Urinary bladder (tissue), 4 donors: ENCODE measurements at places on chromosomes 5 and 9. TPM values are rescaled to one million over a fixed set of nuclear protein-coding genes. Genes with fewer than 3 reads are reported as not detected.

The SELENOP gene
- total RNA-seq, result 433 TPM

DNA sequence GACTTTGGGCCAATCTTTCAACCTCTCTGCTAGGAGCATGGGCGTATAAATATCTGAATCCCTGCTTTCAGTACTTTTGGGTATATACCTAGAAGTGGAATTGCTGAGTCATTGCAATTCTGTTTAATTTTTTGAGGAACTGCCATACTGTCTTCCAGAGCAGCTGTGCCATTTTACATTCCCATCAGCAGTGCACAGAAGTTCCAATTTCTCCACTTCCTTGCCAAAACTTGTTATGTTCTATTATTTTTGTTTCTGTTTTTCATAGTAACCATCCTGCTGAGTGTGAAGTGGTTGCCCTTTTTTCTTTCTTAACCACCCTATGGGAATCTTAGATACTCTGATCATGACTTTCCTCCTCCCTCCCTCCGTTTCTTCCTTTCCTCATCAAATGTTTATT is 11.1 kb upstream of the CCIN start:
- DNase-seq, result no peak

DNA sequence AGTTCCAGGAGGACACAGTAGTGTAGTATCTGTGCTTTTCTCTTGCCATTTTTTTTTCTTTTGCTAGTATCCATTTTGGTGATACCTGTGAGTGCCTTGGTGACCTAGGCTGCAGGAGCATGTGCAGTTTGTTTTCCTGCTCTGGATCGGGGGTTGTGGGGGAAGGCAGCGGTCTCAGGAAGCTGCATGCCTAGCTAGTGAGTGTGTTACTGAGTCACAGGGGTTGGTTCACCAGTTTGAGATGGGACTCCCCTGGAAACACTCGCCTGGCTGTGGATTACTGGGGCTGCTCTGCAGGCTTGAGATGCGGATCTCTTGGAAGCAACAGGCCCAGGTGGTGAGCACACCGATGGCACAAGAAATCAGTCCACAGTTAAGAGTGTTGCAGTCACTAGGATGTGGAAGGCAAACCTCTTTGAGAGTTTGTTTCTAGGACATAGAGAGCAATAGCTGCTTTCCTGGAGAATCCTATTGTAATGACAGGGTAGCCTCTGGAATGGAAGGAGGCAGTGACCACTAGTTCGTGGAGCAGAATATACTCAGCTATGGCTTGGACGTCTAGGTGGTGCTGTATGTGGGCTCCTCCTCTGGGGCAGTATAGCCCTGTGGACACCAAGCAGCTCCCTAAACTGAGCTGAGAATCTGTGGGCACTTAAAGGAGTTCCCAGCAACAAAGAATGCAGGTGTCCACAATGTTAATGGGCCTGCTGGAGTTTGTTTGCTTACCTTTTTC is 20.0 kb upstream of the SPATA31E1 start:
- DNase-seq, result no peak

The SH2D3C gene
- 11.6 TPM for total RNA-seq

The GARIN3 gene
- total RNA-seq, result not detected

DNA sequence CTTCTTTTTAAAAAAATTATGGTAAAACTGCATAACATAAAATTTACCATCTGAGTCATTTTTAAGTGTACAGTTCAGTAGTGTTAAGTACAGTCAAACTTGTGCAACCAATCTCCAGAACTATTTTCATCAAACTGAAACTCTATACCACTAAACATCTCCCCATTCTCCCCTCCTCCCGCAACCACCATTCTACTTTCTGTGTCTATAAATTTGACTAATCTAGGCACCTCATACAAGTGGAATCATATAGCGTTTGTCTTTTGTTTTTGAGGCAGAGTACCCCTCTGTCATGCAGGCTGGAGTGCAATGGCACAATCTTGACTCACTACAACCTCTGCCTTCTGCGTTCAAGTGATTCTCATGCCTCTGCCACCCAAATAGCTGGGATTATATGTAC is 24.0 kb upstream of the EBF1 start:
- no peak for DNase-seq

The BTNL9 gene
- total RNA-seq, result 7.0 TPM

The TRIM36 gene
- total RNA-seq, result 1.8 TPM

- no peak for DNase-seq
These were observed 36.6 kb downstream of the COL5A1 start for GRCh38 chr9:134678206-134678605.

The IL13 gene
- not detected for total RNA-seq

DNA sequence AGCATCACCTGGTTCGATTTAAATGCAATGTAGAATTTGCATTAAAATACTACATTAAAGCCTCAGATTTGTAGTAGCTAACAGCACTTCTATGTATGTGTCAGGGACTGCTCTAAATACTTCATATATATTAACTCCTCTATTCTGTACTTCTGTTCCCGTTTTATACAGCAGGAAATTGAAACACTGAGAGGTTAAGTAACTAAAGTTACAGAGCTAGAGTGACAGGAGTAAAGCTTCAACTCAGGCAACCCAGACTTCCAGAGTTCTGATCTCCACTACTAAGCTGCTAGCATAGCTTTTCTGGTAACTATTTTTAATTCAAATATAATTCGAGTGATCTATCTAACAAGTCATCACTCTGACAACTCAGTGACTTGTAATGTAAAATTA is 619 bp upstream of the APC start:
- DNase-seq, result no peak

DNA sequence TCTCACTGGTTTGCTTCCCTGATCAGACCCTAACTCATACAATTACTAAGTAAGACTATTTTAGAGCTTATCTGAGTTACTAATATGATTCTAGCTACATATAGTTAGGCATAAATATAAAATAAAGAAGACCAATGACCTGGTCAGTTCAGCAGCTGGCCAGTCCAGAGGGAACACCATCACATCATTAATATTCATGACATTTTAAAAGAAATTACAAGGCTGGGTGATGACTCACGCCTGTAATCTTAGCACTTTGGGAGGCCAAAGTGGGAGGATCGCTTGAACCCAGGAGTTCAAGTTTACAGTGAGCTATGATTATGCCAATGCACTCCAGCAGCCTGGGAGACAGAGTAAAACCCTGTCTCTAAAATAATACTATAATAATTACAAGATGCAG is 37.0 kb upstream of the CDC42SE2 start:
- DNase-seq, result no peak

DNA sequence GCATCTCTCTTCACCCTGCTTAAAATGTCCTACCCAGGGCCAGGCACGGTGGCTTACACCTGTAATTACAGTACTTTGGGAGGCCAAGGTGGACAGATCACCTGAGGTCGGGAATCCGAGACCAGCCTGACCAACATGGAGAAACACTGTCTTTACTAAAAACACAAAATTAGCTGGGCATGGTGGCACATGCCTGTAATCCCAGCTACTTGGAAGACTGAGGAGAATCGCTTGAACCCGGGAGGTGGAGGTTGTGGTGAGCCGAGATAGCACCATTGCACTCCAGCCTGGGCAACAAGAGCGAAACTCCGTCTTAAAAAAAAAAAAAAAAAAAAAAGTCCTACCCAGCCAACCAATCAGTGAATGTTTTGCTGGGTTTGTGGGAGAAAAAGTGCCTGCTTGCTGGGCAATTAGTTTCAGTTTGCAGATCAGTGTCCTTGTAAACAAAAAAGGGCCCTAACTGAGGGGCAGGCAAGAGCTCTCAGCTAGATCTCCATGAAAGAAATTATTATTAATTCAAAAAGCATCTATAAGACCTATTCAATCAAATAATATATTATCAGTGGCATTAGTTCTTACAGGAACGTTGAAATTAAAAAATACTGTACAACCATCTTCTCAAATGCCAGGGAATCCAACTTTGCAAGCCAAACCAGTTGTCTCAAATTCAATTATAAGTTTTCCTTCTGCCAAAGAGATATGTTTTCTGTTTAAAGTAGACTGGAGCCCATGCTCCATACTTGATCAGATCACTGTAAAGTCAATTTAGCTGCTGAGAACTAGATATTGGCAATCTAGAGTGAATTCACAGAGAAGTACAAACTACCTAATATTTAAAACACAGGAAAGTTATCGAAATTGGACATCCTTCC is 3.9 kb downstream of the MEGF9 start:
- DNase-seq, result no peak

- DNase-seq, result no peak
These were observed 127.4 kb downstream of the HCN1 start for GRCh38 chr5:45568813-45569212.

DNA sequence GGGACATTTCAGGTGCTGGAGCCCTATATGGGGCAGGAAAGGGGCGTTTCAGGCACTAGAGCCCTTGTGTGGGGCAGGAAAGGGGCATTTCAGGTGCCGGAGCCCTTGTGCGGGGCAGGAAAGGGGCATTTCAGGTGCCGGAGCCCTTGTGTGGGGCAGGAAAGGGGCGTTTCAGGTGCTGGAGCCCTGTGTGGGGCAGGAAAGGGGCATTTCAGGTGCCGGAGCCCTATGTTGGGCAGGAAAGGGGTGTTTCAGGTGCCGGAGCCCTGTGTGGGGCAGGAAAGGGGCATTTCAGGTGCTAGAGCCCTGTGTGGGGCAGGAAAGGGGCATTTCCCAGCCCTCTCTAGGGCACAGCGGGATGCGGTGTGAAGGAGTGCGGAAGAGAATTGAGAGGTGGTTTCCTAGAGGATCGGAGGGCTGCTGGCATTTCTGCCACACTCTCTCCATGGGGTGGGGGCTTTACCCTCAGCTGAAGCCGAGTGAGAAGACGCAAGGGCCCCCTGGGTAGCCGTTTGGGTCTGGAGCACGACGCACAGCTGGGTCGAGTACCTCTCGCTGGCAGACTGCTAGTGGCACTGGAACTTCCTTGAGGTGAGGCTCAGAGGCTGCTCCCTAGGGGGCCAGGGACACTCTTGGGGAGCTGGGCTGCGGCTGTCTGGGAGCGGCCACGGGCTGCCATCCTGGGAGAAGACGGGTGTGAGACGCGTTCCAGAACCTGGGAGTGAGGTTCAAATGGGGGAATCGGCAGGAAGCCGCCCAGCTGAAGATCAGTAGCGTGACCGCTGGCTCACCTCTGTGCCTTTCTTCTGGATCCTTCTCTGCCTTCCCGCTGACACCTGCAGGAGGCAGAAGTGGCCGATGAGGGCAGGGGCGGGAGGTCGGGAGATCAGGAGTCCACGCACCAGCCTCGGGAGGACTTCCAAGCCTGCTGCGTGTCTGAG is 122.6 kb upstream of the IRX4 start:
- no peak for DNase-seq

DNA sequence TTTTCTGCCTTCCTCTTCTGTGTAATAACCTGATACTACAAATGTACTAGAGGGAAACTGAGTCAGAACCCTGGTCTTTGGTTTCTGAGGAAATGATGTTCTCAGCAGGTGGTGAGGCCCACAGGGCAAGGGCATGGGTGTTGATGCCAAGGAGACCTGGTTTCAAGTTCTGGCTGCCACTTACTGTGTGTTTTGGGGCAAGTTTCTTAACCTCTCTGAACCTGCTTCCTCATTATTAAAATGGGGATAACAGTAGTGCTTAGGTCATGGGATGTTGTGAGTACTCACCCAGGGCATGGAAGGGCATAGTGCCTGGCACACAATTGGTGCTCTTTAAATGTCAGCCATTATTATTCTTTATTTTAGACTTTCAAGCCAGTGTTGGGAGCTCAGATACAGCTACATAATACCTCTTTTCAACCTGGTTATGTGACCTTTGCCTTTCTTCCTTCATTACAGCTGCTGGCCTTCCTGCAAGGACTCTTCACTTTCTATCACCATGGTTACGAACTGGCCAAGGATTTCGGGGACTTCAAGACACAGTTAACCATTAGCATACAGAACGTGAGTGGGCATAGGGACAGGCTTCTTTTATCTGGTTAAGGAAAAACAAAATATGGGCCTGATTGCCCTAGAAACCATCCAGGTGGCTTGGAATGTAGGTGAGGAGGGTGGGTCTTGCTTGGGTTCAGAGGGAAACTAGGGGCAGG is 131.5 kb downstream of the ARHGAP26 start:
- DNase-seq, result no peak

GRCh38 chr5:74179179-74179578 is 461.3 kb downstream of the ENC1 start:
- DNase-seq, result no peak

The CDX1 gene
- 0.21 TPM for total RNA-seq

- DNase-seq, result peak; percentile 55
These were observed 161.1 kb downstream of the MAST4 start for GRCh38 chr5:66757219-66757833.

DNA sequence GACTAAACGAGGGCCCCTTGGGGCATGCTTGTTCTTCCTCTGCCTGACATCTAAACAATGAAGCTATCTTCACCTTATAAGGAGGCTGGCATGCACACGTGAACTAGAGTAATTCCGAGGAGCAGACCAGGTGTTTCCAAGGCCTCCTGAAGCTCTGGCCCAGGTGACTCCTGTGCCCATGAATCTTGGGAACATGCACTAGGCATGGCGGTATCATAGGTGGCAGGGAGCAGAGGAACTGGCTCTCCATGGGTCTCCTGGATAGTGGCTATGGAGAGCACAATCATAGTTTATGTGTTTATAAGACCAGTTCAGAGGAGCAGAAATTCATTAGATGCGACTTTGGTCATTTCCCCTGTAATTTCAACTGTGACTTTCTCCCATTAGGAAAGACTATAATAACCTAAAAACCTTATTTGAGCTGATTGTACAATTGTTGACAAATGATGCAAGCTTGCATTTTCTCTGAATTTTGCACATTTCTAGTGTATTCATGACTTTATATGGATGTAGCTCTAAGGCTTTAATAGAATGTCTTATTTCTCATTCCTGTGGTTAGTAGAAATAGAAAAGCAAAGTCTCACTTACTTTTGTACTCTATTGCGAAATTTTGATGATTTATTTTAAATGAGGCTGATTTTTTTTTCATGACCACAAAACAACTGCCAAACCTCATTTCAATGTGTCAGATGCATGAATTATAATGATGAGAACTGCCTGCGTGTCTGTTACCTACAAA is 135.3 kb upstream of the RPS23 start:
- no peak for DNase-seq

GRCh38 chr5:127031147-127031862 is 947 bp upstream of the MARCHF3 start:
- DNase-seq, result no peak

The TOPORS gene
- total RNA-seq, result 39.0 TPM

DNA sequence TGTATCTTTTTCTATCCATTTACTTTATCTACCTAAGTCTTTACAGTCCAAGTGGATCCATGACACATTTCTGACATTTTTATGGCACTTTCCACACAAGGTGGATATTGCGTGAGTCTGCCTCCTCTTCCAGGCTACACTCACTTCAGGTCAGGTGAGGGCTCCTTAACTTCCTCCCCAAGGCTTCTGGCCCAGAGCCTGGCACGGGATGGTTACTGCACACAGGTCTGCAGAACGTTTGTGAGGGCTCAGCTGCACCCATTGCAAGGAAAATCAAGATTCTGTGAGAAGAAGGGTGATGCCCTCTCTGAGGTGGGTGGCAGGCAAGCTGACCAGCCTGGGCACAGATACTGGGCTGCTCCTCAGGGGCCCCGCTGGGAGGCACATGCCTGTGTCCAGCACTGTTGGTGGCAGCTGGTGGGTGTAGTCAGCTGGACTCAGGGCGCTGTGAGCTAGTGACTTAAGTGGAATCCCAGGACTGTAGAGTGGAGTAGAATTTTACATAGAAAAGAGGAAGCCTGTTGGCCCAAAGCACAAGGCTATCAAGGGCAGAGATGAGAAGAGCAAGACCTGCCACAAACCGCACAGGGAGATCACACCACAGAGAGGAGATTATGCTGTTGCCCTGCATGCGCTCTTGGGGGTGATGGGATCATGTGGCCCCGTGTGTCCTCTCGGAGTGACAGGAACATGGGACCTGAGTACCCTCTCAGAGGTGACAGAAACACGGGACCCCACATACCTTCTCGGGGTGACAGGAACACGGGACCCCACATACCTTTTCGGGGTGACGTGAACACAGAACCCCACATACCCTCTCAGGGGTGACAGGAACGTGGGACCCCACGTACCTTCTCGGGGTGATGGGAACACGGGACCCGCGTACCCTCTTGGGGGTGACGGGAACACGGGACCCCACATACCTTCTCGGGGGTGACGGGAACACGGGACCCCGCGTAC is 21.3 kb downstream of the AHRR start:
- DNase-seq, result no peak
